ENCODE measurements at places on chromosomes 12 and 14.

DNA sequence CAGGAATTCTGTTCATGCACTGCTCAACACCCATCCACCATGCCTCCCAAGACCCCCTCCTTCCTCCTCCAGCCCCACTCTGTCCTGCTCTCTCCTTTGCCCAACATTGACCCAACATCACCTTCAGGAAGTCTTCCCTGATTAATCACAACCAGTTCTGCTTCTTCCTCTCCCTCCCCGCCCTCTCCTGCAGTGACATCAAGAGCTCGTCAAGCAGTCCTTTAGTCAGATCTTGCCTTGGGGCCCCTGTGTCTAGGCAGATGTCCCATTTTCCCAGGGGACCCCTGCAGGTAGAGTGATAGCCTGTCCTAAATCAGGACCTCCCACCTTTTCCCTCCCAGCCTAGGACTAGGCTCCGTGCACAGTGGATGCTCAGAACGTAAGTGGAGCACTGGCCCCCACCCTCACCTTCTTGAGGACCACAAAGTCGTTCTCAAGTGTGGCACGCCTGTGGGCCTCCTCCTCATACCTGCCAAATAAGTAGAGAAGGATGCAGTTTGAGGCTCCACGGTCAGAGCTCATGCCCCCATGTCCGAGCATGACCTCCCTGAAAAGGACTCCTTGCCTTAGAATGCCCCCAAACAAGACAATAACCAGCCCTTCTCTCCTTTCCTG, 2.3 kb downstream of the KRT78 start:
- no peak for DNase-seq

DNA sequence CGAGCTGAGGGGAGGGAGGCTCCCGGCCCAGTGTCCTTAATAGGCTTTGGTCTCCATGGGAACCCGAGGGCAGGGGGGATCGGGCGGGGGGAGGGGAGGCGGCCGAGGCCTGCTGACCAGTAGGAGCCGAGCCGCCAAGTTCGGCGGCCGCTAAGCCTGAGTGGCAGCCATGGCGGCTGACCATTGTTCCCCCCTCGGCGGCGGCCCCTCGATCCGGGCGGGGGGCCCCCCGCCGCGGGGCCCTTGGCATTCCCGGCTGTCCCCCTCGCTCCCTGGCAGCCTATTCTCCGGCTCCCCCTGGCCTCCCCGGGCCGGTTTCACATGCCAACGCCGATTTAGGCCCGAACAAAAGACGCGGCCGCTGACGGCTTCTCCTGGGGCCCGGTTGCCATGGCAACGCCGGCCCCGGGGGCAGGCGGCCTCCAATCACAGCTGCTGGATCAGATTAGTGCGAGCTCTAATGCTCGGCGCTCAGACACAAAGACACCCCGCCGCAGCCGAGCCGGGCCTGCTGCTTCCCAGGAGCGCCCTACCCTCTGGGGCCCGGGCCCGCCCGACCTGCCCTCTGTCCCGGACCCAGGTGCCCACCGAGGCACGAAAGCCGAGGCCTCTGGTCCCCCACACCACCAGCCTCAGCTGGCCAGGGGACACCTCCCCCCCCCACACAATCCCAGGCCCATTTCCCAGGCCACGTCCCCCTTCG, 7.3 kb downstream of the MSI1 start:
- peak; percentile 67 for DNase-seq

DNA sequence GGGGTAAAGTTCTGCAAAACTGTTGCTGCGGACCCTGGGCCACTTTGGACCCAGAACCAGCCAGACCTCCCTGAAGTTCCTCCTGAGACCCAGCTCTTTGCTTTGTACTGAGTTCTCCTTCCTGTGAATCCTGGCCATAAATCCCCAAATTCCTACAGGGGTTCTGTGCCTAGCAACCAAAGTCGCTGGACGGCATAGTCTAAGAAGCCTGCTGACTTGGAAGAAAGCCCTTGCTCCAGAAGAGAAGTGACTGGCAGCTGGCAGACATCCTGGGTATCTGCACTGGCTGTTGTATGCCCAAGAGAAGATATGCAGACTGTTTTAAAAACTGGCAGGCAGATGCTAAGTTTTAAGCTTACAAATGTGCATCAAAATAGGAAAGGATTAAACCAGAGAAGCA, 99.9 kb upstream of the SLC24A4 start:
- DNase-seq, result no peak

GRCh38 chr14:73762375-73762822, 48.2 kb upstream of the PNMA1 start:
- no peak for DNase-seq

DNA sequence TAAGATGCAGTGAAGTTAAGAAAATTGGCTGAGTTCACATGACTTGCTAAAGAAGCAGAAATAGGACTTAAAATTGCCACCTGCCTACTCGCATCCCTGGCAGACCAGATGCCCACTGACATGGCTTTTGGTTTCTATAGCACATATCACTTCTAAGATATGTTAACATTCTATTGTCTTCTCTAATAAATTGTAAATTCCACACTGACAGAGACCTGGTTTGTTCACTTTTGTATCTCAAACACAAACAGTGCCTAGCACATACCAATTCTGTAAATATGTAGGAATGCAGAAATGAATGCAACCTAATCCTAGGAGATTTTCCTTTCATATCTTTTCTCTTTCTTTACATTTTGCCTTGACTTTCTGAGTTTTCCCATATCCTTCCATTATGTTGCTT, 1047.6 kb downstream of the AACS start:
- no peak for DNase-seq

DNA sequence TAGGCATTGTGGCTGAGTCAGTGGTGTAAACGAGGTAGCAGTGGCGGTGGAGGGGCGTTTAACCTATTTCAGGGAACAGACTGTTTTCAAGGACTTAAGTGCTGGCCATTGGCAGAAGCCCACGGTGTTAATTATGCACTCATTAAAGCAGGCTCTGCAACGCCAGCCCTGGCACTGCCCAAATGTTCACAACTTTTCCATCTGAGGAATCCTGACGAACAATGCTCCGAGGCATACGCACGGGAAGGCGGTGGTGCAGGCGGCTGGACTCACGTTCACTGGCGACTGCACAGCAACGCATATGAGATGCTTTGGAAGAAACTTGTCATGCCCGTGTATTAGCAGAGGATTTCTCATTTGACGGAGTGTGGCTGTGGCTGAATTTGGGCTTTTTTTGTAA, 70.6 kb upstream of the SLC24A4 start:
- no peak for DNase-seq
